CD4-positive, alpha-beta memory T cell (primary cell): ENCODE measurements at places on chromosomes 11 and 22. TPM values are rescaled to one million over a fixed set of nuclear protein-coding genes. Genes with fewer than 3 reads are reported as not detected.

- H3K4me3 ChIP-seq, result no peak overlapping the region
- DNase-seq, result no peak
- no peak overlapping the region for H3K27ac ChIP-seq
- no peaks in the 10 kb centered on the region for H3K36me3 ChIP-seq
- no peaks in the 10 kb centered on the region for H3K4me1 ChIP-seq
Measured at GRCh38 chr22:48981371-48982061, 846.2 kb downstream of the BRD1 start.

GRCh38 chr11:35676611-35676965 is 14.0 kb downstream of the TRIM44 start:
- H3K4me3 ChIP-seq, result no peak overlapping the region
- H3K4me1 ChIP-seq, result peaks cover 30% of the 10 kb centered on the region
- H3K27ac ChIP-seq, result no peak overlapping the region
- no peaks in the 10 kb centered on the region for H3K27me3 ChIP-seq

GRCh38 chr22:46242076-46242475 is 8.0 kb downstream of the CDPF1 start:
- H3K4me3 ChIP-seq, result no peak overlapping the region
- no peak overlapping the region for H3K27ac ChIP-seq
- H3K27me3 ChIP-seq, result no peaks in the 10 kb centered on the region

- H3K4me3 ChIP-seq, result peak overlapping the region; percentile 86
- H3K4me1 ChIP-seq, result peaks cover 20% of the 10 kb centered on the region
- H3K27ac ChIP-seq, result peak overlapping the region; percentile 86
- no peaks in the 10 kb centered on the region for H3K27me3 ChIP-seq
- no peaks in the 10 kb centered on the region for H3K36me3 ChIP-seq
Measured at GRCh38 chr11:121291896-121292494, 576 bp upstream of the SC5D start.

DNA sequence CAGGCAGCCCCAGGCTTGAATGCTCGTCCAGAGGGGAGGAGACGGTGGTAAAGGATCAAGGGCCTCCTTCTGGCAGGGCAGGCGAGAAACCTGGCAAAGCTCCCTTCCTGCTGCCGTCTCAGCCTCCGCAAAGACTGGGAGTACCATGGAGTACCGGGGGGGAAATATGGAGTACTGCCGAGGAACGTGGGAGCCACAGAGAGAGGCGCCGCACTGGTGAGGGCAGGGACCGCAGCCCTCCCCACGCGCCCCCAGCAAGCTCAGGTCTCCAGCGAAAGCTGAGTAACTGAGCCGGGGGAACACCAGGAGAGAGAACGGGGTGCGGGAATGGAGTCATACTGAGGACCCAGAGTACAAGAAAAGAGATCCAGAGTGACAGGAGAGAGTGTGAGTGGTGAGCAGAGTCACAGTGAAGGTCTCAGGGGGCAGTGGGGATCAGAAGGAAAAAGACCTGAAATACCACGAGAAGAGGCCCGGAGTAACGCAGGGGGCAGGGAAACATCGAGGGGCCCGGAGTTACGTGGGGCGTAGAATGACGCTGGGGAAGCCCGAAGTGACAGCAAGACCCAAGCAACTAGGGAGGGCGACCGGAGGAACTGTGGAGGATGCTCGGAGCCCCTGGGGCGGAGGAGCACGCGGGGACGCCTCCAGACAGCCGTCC is 740 bp downstream of the EML3 start:
- DNase-seq, result peak; percentile 78
- peaks cover 37% of the 10 kb centered on the region for H3K36me3 ChIP-seq
- no peaks in the 10 kb centered on the region for H3K27me3 ChIP-seq
- peaks cover 59% of the 10 kb centered on the region for H3K4me1 ChIP-seq
- peak overlapping the region; percentile 90 for H3K27ac ChIP-seq
- peak overlapping the region; percentile 93 for H3K4me3 ChIP-seq

DNA sequence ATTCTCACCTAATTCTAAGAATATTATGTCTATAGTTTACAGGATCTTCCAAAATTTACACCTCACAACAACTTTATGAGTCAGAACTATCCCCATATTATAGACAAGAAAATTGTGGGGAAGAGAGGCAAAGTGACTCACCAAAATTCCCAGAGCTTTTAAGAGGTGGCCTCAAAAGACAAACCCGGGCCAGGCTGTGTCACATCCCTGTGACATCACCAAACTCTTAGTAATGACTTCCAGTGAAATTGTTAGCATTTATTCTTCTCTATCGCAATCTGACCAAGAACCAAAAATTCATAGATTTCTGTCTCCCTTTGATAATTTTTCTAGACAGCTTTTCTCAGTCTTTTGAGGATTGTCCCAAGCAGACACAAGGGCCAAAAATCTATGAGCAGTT is 134.3 kb downstream of the SNX19 start:
- no peak overlapping the region for H3K4me3 ChIP-seq
- H3K36me3 ChIP-seq, result no peaks in the 10 kb centered on the region
- no peaks in the 10 kb centered on the region for H3K27me3 ChIP-seq
- no peaks in the 10 kb centered on the region for H3K4me1 ChIP-seq
- H3K27ac ChIP-seq, result no peak overlapping the region
- DNase-seq, result no peak

GRCh38 chr11:84558085-84558905 is 1068.8 kb downstream of the DLG2 start:
- no peak overlapping the region for H3K27ac ChIP-seq
- no peaks in the 10 kb centered on the region for H3K4me1 ChIP-seq
- no peak overlapping the region for H3K4me3 ChIP-seq
- no peaks in the 10 kb centered on the region for H3K27me3 ChIP-seq
- H3K36me3 ChIP-seq, result no peaks in the 10 kb centered on the region
- no peak for DNase-seq

- H3K4me3 ChIP-seq, result no peak overlapping the region
- DNase-seq, result no peak
- peaks cover 35% of the 10 kb centered on the region for H3K36me3 ChIP-seq
- H3K27ac ChIP-seq, result no peak overlapping the region
Measured at GRCh38 chr22:40302149-40302548, 44.2 kb upstream of the ADSL start.

DNA sequence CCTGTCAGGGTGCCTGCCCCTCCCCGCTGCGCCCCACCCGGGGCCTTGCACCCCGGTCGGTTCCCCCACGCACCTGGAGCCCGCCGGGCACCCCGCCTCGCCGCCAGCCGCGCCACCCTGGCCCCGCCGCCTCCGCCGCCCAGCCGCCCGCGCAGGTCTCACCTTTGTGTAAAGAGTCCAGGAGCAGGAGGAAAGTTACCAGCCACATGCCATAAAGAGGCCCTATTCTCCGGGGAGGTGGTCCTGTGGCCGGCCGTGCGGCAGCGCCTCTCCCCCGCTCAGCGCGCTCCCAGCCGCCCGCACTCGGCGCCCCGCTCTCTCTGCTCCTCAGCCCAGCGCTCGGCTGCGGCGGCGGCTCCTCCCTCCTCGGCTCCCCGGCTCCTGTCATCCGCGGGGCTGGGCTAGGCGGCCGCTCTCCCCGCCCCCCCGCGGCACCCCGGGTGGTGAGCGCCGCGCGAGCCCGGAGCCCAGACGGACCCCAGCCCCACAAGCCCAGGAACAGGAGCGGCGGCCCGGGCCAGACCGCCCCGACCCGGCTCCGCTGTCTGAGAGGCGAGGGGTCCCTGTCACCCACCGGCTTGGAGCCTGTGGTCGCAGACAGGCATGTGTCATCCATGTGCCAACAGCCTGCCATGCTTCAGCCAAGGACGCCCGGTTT is at the start of gene DSCAML1:
Gene DSCAML1, minus strand, starts transcription at position 345 of the 658 bp plus-strand sequence. Its CDS starts 137 bp downstream, at position 208.
- no peaks in the 10 kb centered on the region for H3K36me3 ChIP-seq
- H3K27ac ChIP-seq, result no peak within 1 kb of the TSS
- no peak within 1 kb of the TSS for H3K4me3 ChIP-seq
- H3K27me3 ChIP-seq, result peaks cover 38% of the 10 kb centered on the region
- peak; percentile 34 for DNase-seq

GRCh38 chr11:73463359-73463758 is 87.2 kb downstream of the RELT start:
- no peaks in the 10 kb centered on the region for H3K27me3 ChIP-seq
- DNase-seq, result no peak

- DNase-seq, result no peak
- no peaks in the 10 kb centered on the region for H3K36me3 ChIP-seq
- H3K27me3 ChIP-seq, result no peaks in the 10 kb centered on the region
- H3K4me3 ChIP-seq, result no peak overlapping the region
- no peak overlapping the region for H3K27ac ChIP-seq
Measured at GRCh38 chr22:34161431-34162123, 241.3 kb upstream of the LARGE1 start.

Gene KIAA1671
- total RNA-seq, result 10.2 TPM

Gene P4HA3
- total RNA-seq, result not detected

Gene PLEKHA7
- total RNA-seq, result 8.3 TPM
